ENCODE measurements at places on chromosomes 3 and 15. TPM values are rescaled to one million over a fixed set of nuclear protein-coding genes. Genes with fewer than 3 reads are reported as not detected.

FANCD2OS gene
- not detected for total RNA-seq

DNA sequence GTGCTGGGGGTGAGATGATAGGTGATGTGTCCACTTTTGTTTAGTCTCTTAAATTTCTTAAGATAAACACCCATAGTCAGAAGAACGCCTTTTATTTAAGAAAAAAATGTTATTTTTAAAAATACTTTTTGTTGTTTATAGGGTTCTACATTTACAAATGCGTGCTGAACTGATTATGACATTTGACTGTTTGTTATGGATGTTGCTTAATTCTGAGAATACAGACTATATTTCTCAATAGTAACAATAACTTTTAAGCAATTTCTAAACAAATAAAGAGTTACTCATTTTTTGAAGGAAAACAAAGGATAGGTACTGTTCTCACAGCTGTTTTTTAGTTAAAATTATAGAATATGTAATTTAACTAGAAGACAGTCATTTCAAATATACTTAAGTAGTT, 249.9 kb upstream of the GBE1 start:
- H3K4me3 ChIP-seq = no peak overlapping the region
- no peaks in the 10 kb centered on the region for H3K27me3 ChIP-seq
- no peak overlapping the region for H3K27ac ChIP-seq
- DNase-seq = no peak
- no peaks in the 10 kb centered on the region for H3K4me1 ChIP-seq

GRCh38 chr3:185175370-185175987, 22.6 kb upstream of the C3orf70 start:
- H3K36me3 ChIP-seq = no peaks in the 10 kb centered on the region
- H3K4me1 ChIP-seq = no peaks in the 10 kb centered on the region
- peak overlapping the region; percentile 54 for H3K27ac ChIP-seq
- no peak for DNase-seq

HHLA2 gene
- not detected for total RNA-seq

GRCh38 chr3:143060906-143061305, 58.7 kb upstream of the CHST2 start:
- H3K4me3 ChIP-seq = no peak overlapping the region
- H3K27ac ChIP-seq = no peak overlapping the region
- no peaks in the 10 kb centered on the region for H3K36me3 ChIP-seq
- H3K4me1 ChIP-seq = no peaks in the 10 kb centered on the region

KNG1 gene
- total RNA-seq = not detected

DNA sequence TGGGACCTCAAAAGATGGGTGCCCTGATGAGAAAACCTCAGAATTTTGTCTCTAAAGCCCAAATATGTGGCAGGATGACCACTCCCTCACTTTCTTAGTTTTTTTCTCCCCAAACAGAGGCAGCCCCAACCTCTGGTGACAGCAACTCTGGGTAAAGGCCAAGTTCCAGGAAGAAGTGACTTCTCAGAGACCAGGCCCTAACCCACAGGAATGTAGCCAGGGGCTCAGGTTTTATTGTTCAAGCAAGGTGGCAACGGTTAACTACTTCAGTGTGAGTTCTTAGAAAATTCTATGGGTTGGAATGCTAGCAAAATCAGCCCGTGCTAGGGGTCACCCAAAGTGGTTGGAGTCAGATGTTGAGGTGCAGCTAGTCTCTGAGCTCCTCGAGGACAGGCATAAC, 5.1 kb upstream of the DNAJA4 start:
- H3K27ac ChIP-seq = no peak overlapping the region
- H3K4me1 ChIP-seq = no peaks in the 10 kb centered on the region
- no peak for DNase-seq
- H3K4me3 ChIP-seq = no peak overlapping the region
